Stimulated activated naive CD8-positive, alpha-beta T cell treated with anti-CD3 and anti-CD28 coated beads, Interleukin-15, Interleukin-2, amounts not matched to agents 100 U/mL and 50 U/mL, for 24 hours (primary cell): ENCODE measurements at places on chromosomes 12 and 14.

DNA sequence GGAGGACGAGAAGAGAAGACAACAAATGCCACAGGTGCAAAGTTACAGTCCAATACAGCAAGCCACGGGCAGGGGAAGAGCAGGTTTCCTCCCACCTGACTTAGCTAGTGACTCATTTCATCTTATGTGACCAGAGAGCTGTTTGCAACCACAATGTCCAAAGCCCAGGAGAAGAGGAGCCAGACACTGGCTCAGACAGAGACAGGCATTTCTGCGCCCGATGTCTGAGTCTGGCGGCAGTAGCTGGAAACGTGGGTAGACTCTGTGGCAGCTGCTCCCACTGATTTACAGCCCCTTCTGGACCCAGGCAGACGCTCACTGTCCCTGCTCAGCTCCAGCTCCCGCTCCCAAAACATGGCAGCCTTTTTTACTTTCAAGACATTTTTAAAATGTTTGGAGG lies 60.0 kb downstream of the CHGA start:
- DNase-seq, result no peak

DNA sequence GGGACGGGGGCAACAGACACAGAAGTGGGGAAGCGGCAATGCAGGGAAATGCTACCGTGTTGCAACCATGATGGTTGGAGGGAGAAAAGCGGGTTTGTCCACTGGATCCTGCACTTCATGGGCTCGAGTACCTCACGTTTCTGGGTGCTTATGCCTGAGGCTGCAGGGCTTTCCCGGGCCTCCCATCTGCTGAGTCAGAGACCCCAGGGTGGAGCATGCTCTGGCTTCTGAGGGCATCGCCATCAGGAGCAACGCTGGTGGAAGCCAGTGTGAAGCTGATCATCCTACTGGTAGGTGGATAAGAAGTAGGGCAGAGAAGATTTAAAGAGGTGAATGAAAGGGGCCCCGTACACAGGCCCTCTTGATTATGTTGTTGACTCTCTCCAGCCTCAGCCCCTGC lies 5.0 kb upstream of the ADGRD1 start:
- no peak for DNase-seq

DNA sequence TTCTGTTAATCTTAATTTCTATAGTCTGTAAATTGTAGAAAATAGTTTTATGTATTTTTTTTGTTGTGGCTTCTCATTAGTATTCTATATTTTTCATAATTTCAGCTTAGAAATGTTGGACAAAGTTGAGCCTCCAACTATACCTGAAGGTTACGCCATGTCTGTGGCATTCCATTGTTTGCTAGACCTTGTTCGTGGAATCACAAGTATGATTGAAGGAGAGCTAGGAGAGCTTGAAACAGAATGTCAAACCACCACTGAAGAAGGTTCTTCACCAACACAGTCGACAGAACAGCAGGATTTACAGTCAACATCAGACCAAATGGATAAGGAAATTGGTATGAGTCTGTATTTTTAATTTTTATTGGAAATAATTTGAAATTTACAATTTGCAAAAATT lies 65.7 kb downstream of the MON2 start:
- DNase-seq, result no peak

- no peak for DNase-seq
These were observed 34.8 kb downstream of the SLC38A1 start for GRCh38 chr12:46234000-46234399.

GRCh38 chr12:91792597-91792996 lies 353.0 kb downstream of the BTG1 start:
- DNase-seq, result no peak

DNA sequence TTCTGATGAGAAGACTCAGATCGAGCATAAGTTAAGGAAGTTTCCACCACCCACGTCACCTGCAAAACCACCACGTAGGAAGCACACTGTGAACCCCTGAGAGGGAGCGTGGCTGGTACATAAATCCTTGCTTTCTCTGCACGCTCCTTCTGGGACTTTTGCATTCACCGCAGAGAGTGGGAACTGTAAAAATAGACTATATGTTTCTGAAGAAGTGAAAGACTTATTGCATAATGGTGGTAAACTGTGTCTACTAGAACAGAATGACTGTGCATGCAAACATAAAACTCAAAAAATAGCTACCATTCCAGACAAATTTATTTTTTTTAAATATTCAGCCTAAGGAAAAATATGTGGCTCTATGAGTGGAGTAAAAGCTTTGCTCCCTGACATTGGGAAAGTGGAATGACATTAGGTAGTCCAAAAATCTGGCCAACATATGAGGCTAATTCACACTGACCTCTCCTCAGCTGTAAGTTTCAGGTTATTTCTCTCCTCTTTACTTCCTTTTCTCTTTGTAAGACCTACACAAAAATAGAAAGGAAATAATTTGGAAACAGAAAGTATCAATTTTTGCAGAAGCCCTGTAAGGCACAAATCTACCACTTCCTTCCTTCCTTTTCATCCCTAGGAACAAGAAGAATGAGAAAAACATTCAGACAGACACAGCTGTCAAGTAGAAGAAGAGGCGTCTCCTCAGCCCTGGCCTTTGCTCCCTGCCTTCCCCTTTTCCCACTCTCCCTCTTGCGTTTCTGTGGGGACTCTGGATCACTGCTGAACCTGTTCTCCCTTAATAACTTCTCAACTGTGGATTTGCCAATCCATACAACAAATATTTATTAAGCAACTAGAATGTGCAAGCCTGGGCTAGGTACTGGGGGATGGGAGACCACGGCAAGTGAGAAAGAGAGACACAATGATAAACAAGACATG lies 264.3 kb upstream of the FOXN3 start:
- peak; percentile 73 for DNase-seq

GRCh38 chr12:120536064-120536791 lies 2.1 kb downstream of the RNF10 start:
- peak; percentile 24 for DNase-seq

DNA sequence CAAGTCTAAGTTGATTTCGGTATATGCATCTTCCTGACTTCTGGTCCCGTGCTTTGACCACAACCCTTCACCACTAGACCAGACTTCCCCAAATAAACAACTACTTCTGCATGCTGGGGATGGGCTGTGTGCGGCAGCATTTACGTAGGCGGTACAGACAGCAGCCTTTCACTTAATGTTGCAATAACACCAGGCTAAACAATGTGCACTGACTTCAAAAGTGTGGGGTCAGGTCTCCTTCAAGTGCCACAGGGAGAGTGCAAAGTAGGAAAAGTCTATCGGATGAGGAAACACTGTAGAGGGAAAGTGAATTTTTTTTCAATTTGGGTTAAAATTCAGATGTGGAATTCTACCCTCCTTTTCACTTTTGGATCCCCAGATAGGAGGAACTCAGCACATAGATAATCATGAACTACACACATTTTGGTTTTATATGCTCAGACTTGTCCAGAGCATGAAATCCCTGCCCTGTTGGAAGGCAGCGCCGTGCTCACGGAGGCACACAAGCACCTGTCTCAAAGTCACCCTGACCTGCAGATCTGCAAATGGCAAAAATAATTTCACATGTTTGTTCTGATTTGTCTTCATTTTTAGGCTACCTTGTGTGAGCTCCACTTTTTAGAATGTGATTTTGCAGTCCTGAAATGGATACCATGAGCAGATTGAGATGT lies 3.6 kb upstream of the FOS start:
- DNase-seq, result no peak

- DNase-seq, result no peak
These were observed 50.3 kb downstream of the MON2 start for GRCh38 chr12:62516927-62517326.

GRCh38 chr12:51186465-51187085 lies 13.6 kb upstream of the TFCP2 start:
- DNase-seq, result no peak

DNA sequence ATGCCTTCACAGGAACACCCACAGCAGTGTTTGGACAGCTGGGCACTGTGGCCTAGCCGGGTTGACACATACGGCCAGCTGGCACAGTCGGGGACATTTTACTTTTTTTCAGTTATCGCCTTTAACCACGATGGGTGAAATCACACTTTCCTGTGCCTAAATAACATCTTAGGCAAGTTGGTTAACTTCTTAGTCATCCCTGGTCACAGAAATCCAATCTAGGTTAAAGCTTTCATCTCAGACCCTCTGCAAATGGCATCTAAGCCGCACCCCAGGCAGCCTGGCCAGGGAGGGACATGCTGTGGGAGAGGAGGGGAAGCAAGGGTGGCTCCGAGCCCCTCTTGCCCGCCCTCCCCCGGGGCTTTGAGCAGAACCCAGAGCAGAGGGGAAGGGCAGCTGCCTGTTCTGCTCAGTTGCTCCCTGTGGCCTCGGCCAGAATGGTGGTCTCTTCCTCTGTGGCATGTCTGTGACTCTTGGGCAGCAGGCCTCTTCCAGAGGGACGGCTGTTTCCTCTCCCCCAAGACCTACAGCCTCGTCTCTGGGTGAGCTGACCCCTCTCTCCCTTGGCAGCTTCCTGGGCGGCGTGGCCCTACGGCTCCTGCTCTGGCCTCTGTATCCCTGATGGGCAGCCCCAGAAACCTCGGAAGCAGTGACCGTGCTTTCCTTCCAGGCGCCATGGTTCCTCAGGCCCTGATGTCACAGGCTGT lies 85.4 kb upstream of the DYNC1H1 start:
- DNase-seq, result peak; percentile 57

DNA sequence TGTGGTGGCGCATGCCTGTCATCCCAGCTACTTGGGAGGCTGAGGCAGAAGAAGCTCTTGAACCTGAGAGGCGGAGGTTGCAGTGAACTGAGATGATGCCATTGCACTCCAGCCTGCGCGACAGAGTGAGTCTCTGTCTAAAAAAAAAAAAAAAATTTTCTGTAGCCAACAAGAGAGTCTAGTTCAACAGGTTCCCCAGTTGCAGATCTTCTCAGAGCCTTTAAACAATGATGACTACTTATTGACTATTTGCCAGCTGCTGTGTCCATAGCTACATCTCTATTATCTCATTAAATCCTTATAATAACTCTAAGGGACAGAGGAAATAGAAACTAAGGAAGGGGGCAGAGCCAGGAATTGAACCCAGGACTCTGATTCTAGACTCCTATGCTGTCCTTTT lies 15.2 kb upstream of the MYL2 start:
- DNase-seq, result no peak

- DNase-seq, result no peak
These were observed 16.4 kb downstream of the MANSC1 start for GRCh38 chr12:12333407-12334366.

- no peak for DNase-seq
These were observed 429.0 kb downstream of the LRIG3 start for GRCh38 chr12:58491306-58491705.

- DNase-seq, result no peak
These were observed 436.1 kb downstream of the DAD1 start for GRCh38 chr14:22152903-22153302.

- DNase-seq, result no peak
These were observed 158.5 kb downstream of the FOXA1 start for GRCh38 chr14:37436519-37436918.

DNA sequence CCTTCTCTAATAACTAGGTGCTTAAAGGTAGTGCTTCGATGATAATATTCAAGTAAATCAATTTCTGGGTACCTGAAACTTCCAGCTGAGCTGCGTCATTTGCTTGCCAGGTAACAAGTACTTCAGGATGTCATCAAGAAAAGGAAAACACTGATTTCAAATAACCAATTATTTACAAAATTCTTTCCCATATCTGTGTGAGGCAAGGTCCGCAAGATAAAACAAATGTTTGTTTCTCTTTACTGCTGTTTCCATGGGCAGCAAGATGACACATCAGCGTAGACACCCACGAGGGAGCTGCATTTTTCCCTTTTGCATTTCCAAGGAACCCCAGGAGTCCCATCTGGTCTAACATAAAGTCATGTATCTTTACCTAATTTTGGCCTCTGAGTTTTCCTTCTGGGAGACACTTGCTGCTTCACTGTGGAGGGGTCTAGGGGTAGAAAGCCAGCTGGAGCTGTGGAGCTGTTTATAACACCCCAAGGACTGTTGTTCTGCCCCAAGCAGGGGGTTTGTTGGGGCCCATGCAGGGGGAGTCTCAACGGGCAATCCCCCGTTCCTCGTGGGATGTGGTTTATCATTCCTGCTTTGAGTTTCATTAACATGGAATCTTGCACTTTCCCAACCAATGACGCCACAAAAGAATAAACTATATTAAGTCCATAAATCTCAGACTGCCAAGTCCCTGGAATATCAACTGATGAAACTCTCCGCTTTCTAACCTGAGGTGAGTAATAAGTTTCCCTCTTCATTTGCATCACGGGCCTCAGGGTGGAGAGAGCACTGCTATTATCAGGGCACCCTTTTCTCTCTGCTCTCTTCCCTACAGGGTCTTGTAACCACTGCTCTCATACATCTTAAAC lies 112.8 kb upstream of the PELI2 start:
- DNase-seq, result no peak

- DNase-seq, result no peak
These were observed 26.8 kb downstream of the PLBD1 start for GRCh38 chr12:14540801-14541462.

GRCh38 chr14:50403419-50403818 lies 6.7 kb upstream of the CDKL1 start:
- DNase-seq, result no peak

- no peak for DNase-seq
These were observed 1.4 kb downstream of the LIN7A start for GRCh38 chr12:80936353-80936641.

DNA sequence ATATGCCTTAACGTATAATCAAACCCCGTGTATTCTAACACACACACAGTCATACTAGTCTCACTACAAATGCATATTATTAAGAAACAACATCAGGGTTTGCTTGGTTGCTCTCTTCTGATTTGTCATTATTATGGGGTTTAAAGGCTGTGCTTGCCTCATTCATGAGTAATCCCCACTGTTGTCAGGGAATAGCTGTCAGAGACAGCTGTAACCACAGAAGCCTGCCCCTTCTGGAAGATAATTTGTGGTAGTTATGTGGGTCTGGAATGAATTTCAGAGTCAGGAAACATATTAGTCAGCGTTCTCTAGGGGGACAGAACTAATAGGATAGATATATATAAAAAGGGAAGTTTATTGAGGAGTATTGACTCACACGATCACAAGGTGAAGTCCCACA lies 456.9 kb upstream of the TMEM132C start:
- no peak for DNase-seq

DNA sequence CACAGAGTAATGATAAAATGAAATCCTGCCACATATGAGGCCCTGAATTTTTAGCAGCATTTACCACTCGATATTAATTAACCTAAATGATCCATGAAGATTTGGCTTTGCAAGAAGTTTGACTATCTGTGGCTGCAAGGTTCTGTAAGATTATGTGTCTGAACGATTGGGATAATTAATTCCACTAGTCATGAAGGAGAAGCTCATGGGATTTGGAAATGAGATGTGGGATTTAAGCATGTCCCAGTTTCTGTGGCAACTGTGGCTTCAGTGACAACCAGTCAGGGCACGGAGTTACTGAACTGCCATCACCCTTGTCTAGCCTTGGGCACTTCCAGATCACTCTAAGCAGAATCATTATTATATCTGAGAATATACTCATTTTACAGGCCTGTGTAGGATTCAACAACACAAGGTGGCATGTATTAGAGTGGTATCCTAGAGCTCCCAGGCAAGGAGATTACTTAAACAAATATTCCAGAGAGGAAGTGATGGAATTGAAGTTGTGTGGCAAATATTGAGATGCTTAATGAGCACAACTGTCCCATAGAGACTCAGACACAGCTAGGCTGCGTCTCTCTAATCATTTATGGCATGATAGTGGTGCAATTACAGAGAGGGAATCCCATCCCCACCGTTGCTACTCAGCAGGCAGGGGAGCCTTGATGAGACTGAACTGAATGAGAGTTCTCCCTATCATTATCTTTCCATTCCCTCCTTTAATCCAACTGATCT lies 205.0 kb upstream of the KRR1 start:
- no peak for DNase-seq

GRCh38 chr12:124419292-124420040 lies 124.6 kb downstream of the RFLNA start:
- DNase-seq, result no peak

- DNase-seq, result peak; percentile 73
These were observed 20.4 kb downstream of the CCDC88C start for GRCh38 chr14:91396959-91397815.
